H1 (cell line): ENCODE measurements at places on chromosomes 16 and 17. TPM values are rescaled to one million over a fixed set of nuclear protein-coding genes. Genes with fewer than 3 reads are reported as not detected.

The ABCC3 gene
- polyA plus RNA-seq: 0.22 and 0.35 TPM in 2 replicates

The CLEC3A gene
- polyA plus RNA-seq: not detected in 2 replicates

The RAB11FIP4 gene
- 21.7 and 26.0 TPM in 2 replicates for polyA plus RNA-seq

The WNT9B gene
- polyA plus RNA-seq: 0.21 and 0.35 TPM in 2 replicates

The FMNL1 gene
- polyA plus RNA-seq: 2.5 and 5.3 TPM in 2 replicates

The SHPK gene
- 28.6 and 35.5 TPM in 2 replicates for polyA plus RNA-seq

The HSD17B2 gene
- not detected in 2 replicates for polyA plus RNA-seq
